ENCODE measurements at places on chromosomes 5 and 9.

DNA sequence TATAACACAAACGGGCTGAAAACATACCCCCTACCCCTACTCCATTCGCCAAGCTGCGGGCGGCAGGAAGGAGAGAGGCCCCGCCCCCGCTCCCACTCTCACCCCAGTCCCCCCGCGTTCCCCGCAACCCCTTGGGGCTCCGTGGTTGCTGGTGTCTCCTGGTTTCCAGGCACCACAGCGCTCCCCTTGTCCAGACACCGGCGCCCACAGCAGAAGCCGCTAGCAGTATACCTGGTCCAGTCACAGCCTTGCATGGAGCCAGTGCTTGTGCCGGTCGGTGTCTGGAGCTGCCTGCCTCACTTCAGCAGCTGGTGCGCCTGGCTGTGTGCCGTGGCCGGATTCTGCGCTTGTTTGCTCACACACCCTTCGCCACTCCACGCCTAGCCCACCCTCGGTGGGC, 240.5 kb upstream of the DAB2 start:
- DNase-seq, result no peak

DNA sequence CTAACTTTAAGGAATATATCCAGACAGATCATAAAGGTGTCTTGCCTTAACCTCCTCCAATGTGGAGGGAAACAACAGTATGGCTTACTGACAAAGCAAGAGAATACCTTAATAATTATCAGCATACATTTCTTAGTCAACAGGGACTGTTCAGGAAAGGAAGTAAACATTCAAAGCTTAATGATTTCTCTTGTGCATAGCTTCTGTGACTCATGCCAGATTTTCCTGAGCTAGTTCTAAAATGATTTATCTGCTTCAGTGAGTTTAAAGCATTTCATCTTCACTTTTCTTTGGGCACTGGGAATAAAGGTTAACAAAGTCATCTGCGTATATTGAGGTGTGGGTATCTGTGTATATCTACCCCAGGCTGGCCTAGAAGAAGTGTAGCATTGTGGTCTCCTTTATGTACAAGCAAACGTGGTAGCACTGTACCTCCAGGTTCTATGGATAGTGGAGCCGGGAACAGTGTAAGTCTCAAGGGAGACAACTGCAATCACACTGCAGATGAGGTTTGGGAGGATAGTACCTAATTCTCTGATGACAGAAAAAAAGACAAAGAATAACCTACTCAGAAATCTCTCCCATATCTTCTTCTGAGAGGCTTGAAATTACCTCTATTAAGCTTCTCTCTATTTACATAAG, 284.1 kb downstream of the HCN1 start:
- no peak for DNase-seq

DNA sequence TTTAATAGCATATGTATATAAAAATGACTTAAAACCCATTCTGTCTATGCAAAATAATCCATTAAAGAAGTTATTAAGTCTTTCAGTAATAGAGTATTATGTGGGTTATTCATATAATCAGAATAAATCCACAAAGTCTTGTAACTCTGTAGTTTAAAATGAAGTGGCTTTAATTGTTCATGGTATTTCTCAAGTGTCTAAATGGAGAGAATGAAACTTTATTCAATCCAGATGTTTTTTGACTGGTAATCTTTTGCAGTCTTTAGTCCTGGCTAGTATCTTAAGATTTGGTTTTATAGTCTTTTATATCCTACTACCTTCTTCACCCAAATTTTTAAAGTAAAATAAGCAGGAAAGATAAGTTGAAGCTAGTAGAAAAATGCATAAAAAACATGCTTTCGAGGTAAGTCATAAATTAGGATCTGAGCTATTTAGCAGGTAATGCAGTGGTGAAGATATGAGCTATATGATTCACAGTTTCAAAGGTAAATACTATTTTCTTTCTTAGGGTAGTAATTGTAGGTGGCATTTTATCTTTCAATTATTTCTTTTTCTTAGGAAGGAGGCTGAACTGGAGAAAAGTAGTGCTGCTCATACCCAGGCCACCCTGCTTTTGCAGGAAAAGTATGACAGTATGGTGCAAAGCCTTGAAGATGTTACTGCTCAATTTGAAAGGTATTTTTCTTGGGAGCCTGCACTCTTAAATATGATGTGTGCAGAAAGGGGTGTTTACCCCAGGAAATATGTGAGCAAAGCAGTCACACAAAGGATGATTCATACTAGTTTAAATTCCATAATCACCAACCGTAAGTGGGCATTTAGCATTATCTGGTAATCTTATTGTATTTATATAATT, 17.9 kb downstream of the HMMR start:
- no peak for DNase-seq

DNA sequence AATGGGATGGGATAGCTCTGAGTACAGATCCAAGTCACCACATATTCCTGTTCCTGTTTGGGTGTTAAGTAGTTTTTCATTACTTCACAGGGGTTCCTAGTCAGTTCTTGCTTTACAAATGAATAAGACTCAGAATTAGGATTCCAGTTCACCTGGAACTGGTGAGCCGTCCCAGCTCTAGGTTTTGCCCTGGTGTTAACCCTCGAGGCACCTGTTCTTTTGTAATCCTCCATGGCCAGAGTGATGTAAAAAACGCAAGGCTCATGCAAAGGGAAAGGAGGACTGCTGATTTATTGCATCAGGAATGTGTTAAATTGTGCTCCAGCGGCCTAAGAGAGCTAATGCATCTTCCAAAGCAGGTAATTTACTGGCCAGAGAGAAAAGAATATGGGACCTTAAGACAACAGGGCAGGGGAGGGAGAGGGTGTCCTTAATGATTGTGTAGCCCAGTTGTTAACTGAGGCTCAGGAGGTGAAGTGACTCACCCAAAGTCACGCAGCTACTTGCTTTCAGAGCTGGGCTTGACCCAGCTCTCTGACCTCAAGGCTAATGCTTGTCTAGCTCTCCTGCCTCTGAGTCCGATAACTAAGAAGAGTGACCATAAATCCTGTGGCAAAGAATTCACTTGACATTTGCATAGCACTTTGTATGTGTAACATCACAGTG, 70.5 kb downstream of the DMRT2 start:
- no peak for DNase-seq

GRCh38 chr5:18142831-18143230, 508.6 kb downstream of the TAF11L14 start:
- no peak for DNase-seq

DNA sequence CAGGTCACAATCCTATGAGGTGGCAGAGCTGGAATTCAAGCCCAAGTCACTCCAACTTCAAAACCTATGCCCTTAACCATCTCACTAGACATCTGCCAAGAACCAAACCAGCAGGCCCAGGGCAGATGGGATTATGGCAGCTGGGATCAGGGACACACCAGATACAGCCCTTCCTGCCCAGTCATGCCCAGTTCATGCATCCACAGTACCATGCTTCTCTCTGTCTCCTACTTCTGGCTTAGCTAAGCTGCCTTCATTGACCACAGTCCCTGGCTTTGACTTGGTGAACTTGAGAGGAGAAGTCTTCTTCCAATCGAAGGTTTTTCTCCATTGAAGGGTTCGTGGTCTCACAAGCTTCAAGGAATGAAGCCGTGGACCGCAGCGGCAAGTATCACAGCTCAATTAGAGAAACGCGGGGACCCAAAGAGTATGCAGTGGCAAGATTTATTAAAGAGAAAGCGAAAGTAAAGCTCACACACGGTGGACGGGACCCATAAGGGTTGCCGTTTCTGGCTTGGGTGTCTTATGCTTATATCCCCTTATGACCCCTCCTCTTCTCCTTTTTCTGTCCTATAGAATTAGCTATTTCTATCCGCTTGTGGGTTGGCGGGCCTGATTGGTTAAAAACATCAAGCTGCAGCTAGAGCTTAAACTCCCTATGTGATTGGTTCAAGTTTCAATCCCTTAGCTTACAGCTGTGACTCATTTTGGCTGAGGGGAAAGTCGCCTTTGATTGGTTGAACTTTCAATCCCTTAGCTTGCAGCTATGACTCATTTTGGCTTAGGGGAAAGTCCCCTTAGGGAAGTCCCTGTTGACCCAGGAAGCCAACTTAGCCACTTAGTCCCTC, 101.2 kb downstream of the TRIM36 start:
- DNase-seq, result no peak

- no peak for DNase-seq
Observed at GRCh38 chr5:32020271-32020670, 153.8 kb downstream of the GOLPH3 start.

DNA sequence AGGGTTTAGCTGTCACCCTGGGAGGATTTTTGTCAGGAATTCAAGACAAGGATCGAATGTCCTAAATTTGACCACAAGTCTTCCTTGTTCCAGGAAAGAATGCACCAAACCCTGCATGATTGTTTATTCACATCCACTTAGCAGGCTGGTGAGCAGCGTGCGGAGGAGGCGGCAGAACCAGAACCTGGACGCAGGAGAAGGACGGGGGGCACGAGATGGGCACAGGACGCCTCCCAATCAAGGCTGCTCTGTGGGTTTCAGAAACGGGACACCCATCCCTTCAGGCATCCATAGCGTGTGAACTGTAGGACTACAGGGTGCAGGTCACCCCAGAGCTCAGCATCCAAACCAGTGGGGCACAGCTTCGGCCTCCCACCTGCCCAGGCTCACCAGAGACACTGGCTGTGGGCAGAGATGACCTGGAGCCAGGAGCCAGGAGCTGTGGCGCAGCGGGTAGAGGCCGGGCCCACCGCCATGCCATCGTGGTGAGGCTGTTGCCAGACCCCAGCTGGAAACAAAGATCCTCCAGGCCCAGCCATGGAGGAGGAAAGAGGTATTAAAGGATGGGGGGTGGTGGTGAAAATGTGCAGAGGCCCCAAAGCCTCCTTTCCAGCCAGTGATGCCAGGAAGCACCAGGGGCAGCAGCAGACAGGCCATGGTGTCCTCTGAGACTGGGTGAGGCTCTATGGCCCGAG, 32.3 kb upstream of the ADAMTS2 start:
- DNase-seq, result no peak

DNA sequence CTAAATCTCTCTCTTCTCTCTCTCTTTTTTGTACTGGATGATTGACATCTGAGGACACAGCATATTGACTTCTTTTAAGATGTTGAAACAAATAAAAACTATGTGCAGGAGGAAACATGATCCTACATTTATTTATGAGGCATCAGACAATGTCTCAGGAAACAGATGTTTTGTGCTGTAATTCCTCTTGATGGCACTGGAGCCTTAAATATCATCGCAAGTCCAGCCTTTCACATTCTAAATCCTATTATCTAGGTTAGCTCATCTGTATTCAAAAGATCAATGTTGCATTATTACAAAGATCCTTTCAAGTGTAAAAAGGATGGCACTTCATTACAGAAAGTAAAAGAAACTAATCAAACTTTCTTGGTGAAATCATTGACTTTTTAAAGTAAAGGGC, 63.9 kb downstream of the MAT2B start:
- DNase-seq, result no peak

DNA sequence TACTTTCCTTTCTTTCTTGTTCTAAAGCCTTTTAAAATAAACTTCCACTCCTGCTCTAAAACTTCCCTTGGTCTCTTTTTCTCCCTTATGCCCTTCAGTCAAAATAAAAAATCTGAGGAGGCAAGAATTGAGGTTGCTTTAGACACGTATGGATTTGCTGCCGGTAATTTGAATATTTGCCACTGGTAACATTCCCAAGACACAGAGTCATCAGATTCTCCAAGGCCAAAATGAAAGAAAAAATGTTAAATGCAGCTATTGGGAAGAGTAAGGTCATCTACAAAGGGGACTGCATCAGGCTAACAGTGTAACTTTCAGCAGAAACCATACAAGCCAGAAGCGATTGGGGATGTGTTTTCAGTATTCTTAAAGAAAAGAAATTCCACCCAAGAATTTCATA, 311.1 kb downstream of the CDH18 start:
- no peak for DNase-seq

GRCh38 chr5:177404641-177405179, 4.2 kb upstream of the PFN3 start:
- DNase-seq, result no peak

DNA sequence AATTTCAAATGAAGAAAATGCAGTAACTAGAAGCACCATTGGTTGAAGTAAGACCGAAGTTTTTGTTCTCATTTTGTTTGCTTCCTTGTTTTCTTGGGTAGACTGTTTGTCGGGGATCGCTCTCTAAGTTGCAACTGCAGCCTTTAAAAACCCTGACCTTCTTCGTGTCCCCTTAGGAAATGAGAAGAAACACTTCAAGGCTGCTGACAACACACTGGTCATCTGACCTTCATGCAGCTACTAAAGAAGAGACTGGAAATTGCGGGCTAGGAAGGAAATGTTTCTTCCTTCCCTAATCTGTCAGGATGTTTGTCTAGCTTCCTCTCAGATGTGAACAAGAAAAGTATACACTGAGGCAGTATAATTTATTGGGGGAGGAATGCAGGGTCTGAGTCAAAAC, 50.7 kb upstream of the CHSY3 start:
- DNase-seq, result no peak
